Hepatocyte (in vitro differentiated cells): ENCODE measurements at places on chromosomes 5 and 9. TPM values are rescaled to one million over a fixed set of nuclear protein-coding genes. Genes with fewer than 3 reads are reported as not detected.

The SLC6A18 gene
- total RNA-seq: not detected in 2 replicates

GRCh38 chr9:75891277-75891741 is 836 bp downstream of the PCSK5 start:
- peak; percentile 67 for DNase-seq

The AFAP1L1 gene
- 1.2 and 1.3 TPM in 2 replicates for total RNA-seq

- no peak for DNase-seq
Measured at GRCh38 chr5:65548281-65548680, 14.7 kb downstream of the CENPK start.

DNA sequence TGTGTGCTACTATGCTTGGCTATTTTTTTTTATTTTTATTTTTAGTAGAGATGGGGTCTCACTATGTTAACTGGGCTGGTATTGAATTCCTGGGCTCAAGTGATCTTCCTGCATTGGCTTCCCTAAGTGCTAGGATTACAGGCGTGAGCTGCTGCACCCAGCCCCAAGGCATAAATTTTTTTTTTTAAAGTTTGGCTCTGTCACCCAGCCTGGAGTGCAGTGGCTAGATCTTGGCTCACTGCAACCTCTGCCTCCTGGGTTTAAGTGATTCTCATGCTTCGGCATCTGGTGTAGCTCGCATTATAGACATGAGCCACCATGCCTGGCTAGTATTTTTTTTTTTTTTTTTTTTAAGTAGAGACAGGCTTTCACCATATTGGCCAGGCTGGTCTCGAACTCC is 70.3 kb downstream of the RAB24 start:
- DNase-seq: no peak

GRCh38 chr5:145934276-145934675 is 2.1 kb upstream of the SH3RF2 start:
- no peak for DNase-seq

The GABRB2 gene
- total RNA-seq: 0.08 and 0.53 TPM in 2 replicates

- no peak for DNase-seq
Measured at GRCh38 chr9:129385211-129385934, 207.3 kb upstream of the IER5L start.

DNA sequence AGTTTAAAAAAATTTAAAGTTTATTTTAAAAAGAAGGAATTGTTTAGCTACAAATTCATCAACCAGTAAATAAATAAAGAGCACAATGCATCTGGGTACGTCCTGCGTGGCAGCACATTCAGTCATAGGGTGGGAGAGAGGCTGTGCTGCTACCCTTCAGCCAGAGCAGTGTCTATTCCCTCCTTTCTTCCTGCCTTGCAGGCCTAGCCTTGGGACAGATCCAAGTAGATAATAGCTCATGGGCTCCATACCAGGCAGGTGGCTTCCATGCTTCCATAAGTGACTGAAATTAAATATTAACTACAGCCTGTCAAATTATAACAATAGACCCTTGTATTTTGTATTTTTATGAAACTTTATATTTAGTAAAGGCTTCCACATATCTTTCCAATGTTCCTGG is 408.3 kb upstream of the RGMB start:
- no peak for DNase-seq

- DNase-seq: no peak
Measured at GRCh38 chr9:137318602-137319001, 16.5 kb upstream of the NRARP start.

DNA sequence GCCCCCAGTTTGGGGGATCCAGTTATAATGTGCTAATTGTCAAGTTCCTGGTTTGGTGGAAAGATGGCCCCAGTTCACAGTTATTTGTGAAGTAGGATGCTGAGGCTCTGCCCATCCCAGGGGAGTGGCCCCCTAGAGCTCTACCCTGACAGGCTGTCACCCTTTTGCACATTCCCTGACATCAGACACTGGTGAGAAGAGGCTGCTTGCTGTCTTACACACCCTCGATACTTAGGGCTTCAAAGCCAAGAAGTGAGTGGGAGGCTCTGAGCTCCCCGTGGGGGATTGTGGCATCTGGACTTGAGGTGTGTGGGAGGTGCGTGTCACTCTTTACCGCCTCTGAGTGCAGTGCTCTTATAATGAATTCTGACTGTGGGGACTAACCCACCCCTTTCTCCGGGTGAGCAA is 168.5 kb downstream of the DOCK2 start:
- DNase-seq: no peak

The ZMYND19 gene
- total RNA-seq: 20.4 and 24.3 TPM in 2 replicates

The GRIA1 gene
- total RNA-seq: 0.50 and 0.64 TPM in 2 replicates

The PCDHA2 gene
- total RNA-seq: 2.3 and 3.9 TPM in 2 replicates

The PPP1R2B gene
- not detected in 2 replicates for total RNA-seq

- no peak for DNase-seq
Measured at GRCh38 chr5:89268460-89268859, 385.5 kb upstream of the MEF2C start.

GRCh38 chr9:36492865-36493264 is 79.8 kb upstream of the MELK start:
- no peak for DNase-seq

- no peak for DNase-seq
Measured at GRCh38 chr5:164649266-164649665, 1143.8 kb downstream of the MAT2B start.

GRCh38 chr9:137579259-137579604 is 507 bp upstream of the DPH7 start:
- DNase-seq: no peak

GRCh38 chr5:57716661-57717060 is 234.1 kb upstream of the ACTBL2 start:
- DNase-seq: no peak
